ENCODE measurements at places on chromosomes 1 and 21.

GRCh38 chr1:22471078-22471477 is 19.4 kb downstream of the ZBTB40 start:
- DNase-seq, result no peak

DNA sequence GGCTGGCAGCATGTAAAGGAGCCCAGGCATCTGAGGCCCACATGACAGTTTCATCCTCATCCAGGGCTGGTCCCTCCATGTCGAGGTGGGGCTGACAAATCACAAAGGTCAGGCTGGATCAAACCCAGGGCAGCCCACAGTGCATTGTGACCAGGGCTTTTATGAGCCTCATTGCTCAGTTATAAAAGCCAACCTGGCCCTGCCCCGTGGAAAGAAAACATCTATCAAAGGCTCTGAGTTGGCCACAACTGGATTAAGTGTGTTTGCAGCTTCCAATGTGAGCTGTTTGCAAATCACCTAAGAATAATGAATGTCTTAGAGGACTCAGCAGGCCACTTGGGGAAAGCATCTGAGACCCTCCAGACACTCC is 45.4 kb downstream of the GRHL3 start:
- DNase-seq, result peak; percentile 76

DNA sequence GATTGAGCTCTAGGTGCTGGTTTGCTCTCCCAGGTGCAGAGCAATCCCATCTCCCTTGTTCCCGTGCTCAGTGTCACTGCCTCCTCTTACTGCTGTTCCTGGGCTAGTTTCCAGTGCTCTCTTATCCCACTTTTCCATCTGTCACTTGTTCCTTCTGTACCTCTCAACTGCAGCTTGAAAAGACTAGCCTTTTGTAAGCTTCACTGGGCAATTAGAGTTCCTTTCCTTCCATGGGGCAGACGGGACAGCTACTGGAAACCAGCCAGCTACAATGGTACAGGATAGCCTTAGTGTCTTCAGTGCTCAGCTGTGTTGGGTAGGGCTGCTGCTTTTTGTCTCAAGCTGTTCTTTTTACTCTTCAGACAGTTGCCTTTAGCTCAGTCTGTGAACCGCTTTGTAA is 31.6 kb downstream of the AGT start:
- DNase-seq, result peak; percentile 42

- no peak for DNase-seq
These were observed 47.7 kb downstream of the CENPF start for GRCh38 chr1:214650664-214651063.

- peak; percentile 48 for DNase-seq
These were observed 663.7 kb downstream of the ADGRL2 start for GRCh38 chr1:82464362-82465001.

- DNase-seq, result no peak
These were observed 201.7 kb upstream of the CHRM3 start for GRCh38 chr1:239184561-239185244.

GRCh38 chr1:19837866-19838265 is 22.8 kb upstream of the RNF186 start:
- no peak for DNase-seq

DNA sequence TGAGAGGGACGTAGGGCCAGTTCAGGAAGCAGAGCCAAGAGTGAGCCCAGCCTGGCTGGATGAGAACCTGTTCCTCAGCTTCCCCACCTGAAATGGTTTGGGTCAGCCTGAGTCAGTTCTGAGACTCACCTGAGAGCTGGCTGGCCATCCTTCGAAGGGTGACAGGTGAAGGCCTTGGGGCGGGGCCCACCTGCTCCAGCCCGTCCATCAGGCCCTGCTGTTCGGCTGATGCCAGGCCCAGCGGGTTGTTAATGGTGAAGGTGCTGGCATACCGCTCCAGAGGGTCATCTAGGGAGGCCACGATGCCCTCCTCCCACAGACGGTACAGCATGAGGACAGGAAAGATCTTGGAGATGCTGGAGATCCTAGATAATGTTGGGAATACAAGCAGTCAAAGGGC is 14.1 kb downstream of the LACTBL1 start:
- DNase-seq, result no peak

GRCh38 chr1:63967901-63968300 is 194.1 kb downstream of the ROR1 start:
- DNase-seq, result no peak

Measured in PC-3 (cell line).